ENCODE measurements at places on chromosomes 7 and 10. TPM values are rescaled to one million over a fixed set of nuclear protein-coding genes. Genes with fewer than 3 reads are reported as not detected.

GRCh38 chr10:126895214-126895781 lies 9.9 kb upstream of the DOCK1 start:
- DNase-seq = no peak

The UNC5B gene
- 19.5 TPM for total RNA-seq

The PNLIP gene
- not detected for total RNA-seq

DNA sequence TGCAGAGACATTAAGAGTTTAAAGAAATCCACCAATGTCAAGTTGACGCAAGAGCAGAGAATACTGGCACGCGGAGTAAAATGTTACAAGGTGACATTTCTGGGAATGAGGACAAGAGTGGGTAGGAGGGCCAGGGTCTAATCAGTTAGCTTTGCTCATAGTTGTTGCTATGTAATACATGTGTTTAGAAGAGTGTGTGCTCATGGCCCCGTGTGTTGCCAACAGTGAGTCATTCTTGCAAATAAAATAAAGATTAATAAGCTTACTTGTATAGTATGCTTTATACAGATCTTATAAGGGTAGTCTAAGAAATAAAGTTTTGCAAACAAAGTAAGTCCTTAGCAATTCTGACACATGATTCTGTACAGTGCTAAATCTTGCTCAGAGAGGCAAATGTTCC lies 64.5 kb downstream of the DNMBP start:
- no peak for DNase-seq

DNA sequence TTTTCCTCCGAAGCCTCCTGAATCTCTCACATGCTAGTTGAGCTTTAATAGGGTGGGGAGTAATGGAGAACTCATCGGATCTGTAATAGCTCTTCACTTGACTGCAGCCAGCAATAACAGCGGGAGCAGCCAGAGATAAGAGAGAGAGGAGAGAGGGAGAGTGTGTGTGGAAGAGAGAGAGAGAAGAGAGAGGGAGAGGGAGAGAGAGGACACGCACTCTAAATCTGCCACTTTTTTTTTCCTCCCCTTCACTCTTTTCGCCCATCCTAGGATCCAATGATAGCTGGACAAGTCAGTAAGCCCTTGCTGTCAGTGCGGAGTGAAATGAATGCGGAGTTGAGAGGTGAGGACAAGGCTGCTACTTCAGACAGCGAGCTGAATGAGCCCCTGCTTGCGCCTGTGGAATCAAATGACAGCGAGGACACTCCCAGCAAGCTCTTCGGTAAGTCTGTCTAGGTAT lies 107.9 kb downstream of the POU6F2 start:
- DNase-seq = no peak

- no peak for DNase-seq
Observed at GRCh38 chr10:13887761-13888160, 301.0 kb downstream of the PRPF18 start.

The SPRN gene
- 0.92 TPM for total RNA-seq

The DEPP1 gene
- 628 TPM for total RNA-seq

The AQP1 gene
- total RNA-seq = 0.82 TPM

The SH2B2 gene
- total RNA-seq = 5.5 TPM

GRCh38 chr7:10934292-10934691 lies 39.4 kb upstream of the PHF14 start:
- DNase-seq = no peak

- DNase-seq = no peak
Observed at GRCh38 chr10:104347295-104348045, 6.2 kb upstream of the CFAP58 start.

The CYP2C8 gene
- total RNA-seq = not detected

The FLNC gene
- 170 TPM for total RNA-seq

DNA sequence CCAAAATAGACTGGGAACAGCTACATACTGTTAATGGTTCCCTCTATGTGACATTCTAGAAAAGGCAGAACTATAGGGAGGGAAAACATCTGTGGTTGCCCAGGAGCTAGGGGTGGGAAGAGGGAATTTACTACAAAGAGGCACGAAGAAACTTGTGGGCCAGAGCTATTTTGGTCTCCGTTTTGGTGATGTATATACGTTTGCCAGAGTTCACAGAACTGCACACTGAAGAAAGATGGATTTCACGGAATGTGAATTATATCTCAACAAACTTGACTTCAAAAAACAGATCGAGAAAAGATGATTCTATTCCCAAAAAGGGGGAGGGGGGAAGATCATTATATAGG lies 386 bp upstream of the AS3MT start:
- DNase-seq = no peak

- DNase-seq = no peak
Observed at GRCh38 chr10:86286236-86287109, 80.1 kb downstream of the GRID1 start.

The CYP2E1 gene
- total RNA-seq = not detected

The FAM53B gene
- 17.0 TPM for total RNA-seq

- DNase-seq = no peak
Observed at GRCh38 chr10:124632064-124632531, 112.1 kb downstream of the FAM53B start.

The AKR1C4 gene
- not detected for total RNA-seq

DNA sequence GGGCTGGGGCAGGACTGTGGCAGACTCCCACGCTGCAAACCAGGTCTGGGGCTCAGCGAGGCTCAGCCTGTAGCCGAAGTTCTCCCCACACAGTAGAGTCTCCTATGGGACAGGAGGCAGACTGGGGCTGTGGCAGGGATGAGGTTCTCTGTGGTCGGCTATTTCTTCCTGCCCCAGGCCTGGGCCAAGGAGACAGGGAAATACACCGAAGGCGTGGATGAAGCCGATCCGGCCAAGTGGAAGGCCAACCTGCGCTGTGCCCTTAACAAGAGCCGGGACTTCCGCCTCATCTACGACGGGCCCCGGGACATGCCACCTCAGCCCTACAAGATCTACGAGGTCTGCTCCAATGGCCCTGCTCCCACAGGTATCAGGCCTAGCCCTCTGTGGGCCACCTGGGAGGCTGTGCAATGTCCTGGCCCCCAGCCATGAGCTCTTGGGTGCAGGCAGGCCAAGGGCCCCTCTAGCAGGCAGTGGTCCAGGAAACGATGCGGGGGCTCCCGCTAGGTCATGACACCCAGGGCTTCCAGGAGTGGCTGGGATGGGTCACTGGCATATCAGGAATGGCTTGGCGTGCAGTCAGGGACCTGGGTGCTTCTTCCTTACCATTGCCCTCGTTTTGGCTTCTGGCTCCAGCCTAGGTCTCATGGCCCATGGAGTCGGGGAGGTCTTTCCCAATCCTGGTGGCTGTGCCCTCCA lies 8.1 kb downstream of the IRF5 start:
- no peak for DNase-seq

GRCh38 chr10:112585126-112585525 lies 138.1 kb downstream of the VTI1A start:
- no peak for DNase-seq

Data from glomerular endothelial cell (primary cell).